ENCODE measurements at places on chromosomes 5 and 9.

DNA sequence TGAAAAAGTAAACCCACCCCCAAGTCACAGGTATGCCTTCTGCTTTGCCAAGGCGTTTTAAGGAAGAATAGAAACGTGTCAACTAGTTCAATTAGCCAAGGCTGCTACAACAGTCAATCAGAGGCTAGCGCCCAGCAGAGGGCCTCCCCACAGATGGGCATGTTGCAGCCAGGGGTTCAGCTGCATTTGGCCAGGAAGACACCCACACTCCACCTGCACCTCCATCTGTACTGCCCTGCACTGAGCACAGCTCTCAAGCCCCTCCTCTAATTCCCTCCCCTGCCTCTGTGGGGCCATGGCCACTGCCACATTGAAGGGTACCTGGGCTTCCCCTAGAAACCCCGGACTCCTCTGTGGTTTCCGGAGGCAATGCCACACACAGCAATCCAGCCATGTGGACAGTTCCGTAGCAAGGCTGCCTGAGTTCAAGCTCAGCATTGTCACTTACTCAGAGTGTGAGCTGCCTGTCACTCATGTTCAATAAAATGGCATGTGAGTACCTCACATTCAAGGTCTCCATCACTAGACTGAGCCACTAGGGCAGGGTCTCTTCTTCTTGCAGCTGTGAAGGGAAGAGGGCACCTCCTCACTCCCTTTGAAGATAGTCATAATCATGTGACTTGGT lies 248.4 kb downstream of the IRX2 start:
- DNase-seq, result no peak

- DNase-seq, result no peak
These were observed 140.3 kb downstream of the ROR2 start for GRCh38 chr9:91809581-91810285.

- no peak for DNase-seq
These were observed 39.5 kb downstream of the CD180 start for GRCh38 chr5:67156976-67157583.

- DNase-seq, result no peak
These were observed 5.5 kb upstream of the HTR4 start for GRCh38 chr5:148659641-148660345.

DNA sequence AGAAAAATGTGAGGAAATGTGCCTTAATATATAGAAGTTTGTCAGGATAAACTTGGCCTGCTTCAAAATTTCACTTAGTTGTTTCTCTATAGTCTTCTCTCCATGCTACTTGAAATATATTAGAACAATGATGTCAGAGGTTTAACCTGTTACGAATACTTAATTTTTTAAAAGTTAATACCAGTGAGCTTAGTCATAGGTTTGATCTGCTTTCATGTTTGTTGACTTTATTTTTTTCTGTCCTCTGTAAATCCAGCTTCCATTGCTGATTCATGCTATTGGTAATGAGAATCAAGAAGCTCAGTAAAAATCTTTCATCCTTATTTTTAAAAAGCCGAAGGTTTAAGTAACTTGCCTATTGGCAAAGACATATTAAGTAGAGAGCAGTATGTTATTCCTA lies 27.9 kb downstream of the BDP1 start:
- DNase-seq, result no peak

- DNase-seq, result no peak
These were observed 27.8 kb upstream of the FSD1L start for GRCh38 chr9:105419816-105420597.

GRCh38 chr5:88824892-88825583 lies 57.9 kb downstream of the MEF2C start:
- no peak for DNase-seq

- DNase-seq, result no peak
These were observed 2.8 kb downstream of the GRHPR start for GRCh38 chr9:37425298-37425752.

DNA sequence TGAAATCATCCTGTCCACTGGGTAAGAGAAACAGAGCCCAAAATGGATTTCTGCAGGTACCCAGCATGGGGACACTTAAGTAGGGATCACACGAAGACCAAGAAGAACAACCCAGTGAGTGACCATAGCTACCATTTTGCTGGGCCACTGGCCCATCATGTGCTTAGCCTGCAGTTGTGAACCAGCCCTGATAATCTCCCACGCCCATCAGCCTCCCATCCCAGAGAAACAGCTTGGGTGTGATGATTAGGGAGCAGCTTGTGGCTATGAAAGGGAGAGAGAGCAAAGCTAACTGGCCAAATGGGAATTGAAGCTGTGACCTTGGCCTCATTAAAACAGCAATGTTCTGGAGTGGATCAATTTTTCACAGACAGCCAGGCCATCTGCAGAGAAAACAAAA lies 138.5 kb downstream of the SLC24A2 start:
- DNase-seq, result no peak

DNA sequence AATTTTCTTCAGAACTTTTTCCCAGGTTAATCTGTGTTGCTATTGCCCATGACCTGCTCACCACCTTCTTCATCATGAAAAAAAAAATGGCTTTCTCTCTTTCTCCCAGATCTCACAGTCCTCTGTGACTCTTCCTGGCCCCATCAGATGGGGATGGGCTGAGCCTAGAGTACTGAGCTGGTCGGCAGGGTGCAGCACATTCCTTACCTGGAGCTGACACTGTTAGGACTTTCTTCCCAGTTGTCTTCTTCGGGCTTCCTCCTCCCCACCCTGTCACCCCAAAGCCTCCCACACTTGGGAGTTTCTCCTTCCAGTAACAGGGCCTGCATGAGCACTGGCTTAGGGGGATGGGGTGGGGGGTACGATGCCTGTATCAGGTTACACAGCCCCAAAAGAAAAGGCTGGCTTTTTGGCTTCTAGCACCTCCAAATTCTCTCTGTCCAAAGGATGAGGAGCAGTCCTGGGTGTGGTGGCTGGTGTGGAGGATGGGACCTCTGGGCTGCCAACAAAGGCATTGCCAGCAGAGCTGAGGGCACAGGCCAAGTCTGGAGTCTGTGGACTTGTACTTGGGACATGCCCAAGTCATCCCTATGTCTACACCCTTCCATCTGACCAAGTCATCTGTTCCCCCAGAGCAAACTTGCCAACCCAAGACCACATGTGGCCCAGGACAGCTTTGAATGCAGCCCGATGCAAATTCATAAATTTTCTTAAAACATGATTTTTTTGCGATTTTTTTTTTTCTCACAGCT lies 68.0 kb upstream of the HSPA9 start:
- no peak for DNase-seq

DNA sequence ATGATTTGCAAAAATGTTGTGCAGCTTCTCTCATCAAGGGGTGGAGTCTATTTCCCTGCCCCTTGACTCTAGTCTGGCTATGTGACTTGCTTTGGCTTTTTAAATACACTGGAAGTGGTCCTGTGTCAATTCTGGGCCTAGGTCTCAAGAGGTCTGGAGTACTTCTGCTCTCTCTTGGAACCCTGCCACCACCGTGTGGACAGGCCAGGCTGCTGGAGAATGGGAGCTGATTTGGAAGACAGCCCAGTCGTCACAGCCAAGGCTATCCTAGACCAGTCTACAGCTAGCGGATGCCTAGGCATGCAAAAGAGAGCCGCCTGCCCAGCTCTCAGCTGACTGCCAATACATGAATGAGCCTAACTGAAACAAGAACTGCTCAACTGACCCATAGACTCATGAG lies 56.7 kb upstream of the CLINT1 start:
- DNase-seq, result peak; percentile 48

- no peak for DNase-seq
These were observed 45.8 kb upstream of the STK32A start for GRCh38 chr5:147189109-147189424.

DNA sequence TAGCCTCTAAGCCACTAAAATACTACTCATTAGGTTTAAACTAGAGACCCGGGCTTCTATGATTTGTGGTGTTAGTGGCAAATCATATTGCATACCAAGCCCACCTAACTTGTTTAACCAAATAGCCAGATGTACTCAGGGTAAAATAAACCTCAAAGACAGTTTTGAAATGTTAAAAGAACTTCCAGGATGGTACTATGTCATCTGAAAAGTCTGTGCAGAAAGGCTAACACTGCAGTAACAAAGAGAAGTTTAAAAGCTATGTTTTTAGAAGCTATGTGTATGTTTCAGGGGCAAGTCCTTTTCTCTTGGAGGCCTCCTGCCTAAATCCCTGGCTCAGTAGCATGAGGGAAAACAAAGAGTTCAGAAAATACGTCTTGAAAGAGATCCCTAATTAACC lies 84.9 kb upstream of the IL7R start:
- DNase-seq, result no peak

DNA sequence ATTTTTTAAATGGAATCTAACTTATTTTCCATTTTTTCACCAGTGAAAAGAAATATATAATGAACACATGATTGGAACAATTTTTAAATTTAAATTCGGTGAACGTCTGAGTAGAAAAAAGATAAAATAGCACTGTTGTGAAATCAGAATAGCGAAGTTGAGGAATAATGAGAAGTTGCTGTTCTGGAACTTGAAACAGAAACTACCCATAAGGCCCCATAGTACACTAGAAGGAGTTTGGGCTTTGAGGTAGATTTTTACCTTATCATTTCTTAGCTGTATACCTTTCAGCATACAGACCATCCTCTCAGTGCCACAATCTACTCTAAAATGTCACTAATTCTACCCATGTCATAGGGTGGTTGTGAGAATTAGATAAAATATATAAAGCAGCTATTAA lies 35.1 kb downstream of the TDRD7 start:
- DNase-seq, result no peak

DNA sequence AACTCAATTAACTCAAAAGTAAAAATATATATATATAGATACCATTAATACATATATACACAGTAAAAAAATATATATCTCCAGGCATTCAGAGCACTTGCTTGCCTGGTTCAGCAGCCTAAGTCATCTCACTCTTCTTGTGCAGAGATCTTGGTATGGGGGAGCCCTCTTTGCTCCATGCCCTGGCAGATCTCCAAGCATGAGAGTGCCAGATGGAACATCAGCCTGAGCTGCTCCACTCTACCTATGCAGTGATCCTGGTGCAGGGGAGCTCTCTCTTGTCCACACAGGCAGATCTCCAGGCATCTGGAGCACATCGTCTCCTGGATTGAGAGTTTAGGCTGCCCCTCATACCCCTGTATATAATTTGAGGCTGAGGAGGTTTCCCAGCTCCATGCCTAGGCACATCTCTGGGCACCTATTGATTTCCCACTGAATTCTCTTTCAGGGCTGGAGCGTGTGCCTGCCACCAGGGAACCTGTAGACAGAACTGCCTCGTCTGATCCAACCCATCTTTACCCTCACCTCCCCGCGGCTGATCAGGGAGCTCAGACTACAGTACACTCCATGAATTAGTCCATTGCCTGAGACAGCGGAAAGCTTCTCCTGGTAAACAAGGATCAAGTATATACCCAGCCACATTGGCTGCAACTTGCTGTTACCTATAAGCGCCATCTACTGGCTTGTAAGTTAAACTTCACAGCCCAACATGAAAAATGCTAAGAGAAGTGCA lies 342.4 kb upstream of the GRIA1 start:
- DNase-seq, result peak; percentile 6

GRCh38 chr9:125707472-125707804 lies 430 bp upstream of the MAPKAP1 start:
- DNase-seq, result no peak

- no peak for DNase-seq
These were observed 18.1 kb downstream of the HMCN2 start for GRCh38 chr9:130283539-130284248.

DNA sequence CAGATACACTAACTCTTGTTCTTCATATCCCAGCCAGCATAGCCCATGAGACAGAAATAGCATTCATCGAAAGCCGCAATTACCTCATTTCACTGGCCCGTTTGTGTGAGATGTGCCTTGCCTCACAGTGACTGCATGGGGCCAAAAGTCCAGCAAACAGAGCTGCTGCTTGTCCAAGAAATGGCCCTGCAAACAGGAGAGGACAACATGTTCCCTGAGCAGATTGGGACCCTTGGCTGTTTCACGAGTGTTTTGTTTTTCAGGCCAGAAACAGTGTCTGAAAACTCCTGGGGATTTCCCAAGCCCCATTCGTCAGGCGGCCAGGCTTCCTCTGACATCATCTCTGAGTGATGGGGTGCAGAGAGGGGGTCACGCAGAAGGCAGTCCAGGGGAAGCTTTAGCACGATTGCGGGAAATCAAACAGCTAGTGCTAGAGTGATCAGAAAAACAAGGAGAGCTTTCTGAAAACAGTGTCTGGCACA lies 503.6 kb upstream of the PAPPA start:
- peak; percentile 33 for DNase-seq

- no peak for DNase-seq
These were observed 97.3 kb downstream of the PAPPA start for GRCh38 chr9:116250891-116251290.

GRCh38 chr5:79932510-79933504 lies 58.3 kb downstream of the MTX3 start:
- DNase-seq, result no peak
